ENCODE measurements at places on chromosomes 1 and 21. TPM values are rescaled to one million over a fixed set of nuclear protein-coding genes. Genes with fewer than 3 reads are reported as not detected.

BRDT gene
- total RNA-seq: not detected

BCL2L15 gene
- total RNA-seq: 0.14 TPM

DNA sequence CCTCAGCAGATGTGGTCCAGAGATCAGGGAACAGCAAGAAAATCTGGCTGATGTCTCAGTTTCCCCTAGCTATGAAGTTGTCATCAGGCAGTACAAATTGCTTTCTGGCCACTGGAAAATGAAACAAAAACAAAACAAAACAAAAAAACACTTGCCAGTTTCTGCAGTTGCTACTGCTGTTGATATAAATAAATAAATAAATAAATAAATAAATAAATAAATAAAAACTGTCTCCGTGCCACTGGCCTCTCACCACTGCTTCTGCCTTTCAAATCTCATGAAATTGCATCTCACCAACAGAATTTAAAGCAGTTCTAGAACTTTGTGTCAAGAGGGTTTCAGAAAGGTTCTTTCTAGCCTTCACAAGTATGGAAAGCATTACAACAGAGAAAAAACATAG, 62.9 kb downstream of the C1orf87 start:
- no peaks in the 10 kb centered on the region for H3K36me3 ChIP-seq
- H3K27me3 ChIP-seq: no peaks in the 10 kb centered on the region
- DNase-seq: no peak
- H3K4me3 ChIP-seq: no peak overlapping the region

DNA sequence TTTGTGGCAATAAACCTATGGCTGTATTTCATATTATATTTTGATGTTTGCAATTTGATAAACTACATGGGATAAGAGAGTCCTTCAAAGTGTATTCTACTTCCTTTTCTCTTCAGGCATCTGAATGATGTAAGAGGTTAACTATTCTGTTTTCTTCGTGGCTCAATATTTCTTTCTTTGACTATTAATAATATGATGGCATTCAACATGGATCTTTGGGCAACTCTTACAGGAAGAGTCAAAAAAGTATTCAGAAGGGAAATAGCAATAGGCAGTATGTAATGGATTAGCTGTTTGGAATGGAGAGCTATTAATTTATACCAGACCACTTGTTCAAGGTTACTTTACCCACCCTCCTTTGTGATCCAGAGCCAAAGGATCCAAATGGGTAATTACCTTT, 74.4 kb downstream of the HMCN1 start:
- no peaks in the 10 kb centered on the region for H3K4me1 ChIP-seq
- peak; percentile 32 for DNase-seq
- H3K27ac ChIP-seq: no peak overlapping the region
- H3K36me3 ChIP-seq: no peaks in the 10 kb centered on the region
- H3K4me3 ChIP-seq: no peak overlapping the region

- no peaks in the 10 kb centered on the region for H3K27me3 ChIP-seq
- no peaks in the 10 kb centered on the region for H3K36me3 ChIP-seq
- DNase-seq: no peak
These were observed 483 bp downstream of the TCEANC2 start for GRCh38 chr1:54053745-54054437.

GRCh38 chr1:118995312-118996016, 7.3 kb upstream of the TBX15 start:
- no peaks in the 10 kb centered on the region for H3K36me3 ChIP-seq
- peaks cover 9% of the 10 kb centered on the region for H3K4me1 ChIP-seq
- no peak overlapping the region for H3K4me3 ChIP-seq
- no peak overlapping the region for H3K27ac ChIP-seq
- no peak for DNase-seq
- peaks cover 94% of the 10 kb centered on the region for H3K27me3 ChIP-seq

REN gene
- total RNA-seq: not detected

- no peaks in the 10 kb centered on the region for H3K4me1 ChIP-seq
- no peak overlapping the region for H3K4me3 ChIP-seq
- H3K27ac ChIP-seq: no peak overlapping the region
- no peak for DNase-seq
These were observed 27.7 kb downstream of the MYOG start for GRCh38 chr1:203057911-203058675.

GBP5 gene
- total RNA-seq: 0.79 TPM

BSDC1 gene
- total RNA-seq: 73.1 TPM

- no peak for DNase-seq
- no peak overlapping the region for H3K4me3 ChIP-seq
- no peaks in the 10 kb centered on the region for H3K4me1 ChIP-seq
- H3K36me3 ChIP-seq: no peaks in the 10 kb centered on the region
These were observed 606.9 kb downstream of the NUF2 start for GRCh38 chr1:163928651-163929050.

DNA sequence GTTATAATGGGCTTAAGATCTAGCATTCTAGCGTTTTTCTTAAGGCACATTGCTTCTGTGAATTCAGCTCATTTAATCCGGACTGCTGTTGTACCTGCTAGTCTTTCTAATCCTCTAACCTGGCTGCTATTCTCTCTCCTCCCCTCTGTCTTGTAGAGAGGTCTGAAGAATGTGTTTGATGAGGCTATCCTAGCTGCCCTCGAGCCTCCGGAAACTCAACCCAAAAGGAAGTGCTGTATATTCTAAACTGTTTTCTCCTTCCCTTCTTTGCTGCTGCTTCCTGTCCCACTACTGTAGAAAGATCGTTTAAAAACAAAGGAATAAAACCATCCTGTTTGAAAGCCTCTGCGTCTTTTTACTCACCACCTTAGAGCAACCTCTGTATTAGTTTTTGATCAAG, 37.3 kb downstream of the CDC42 start:
- peaks cover 13% of the 10 kb centered on the region for H3K4me1 ChIP-seq
- H3K27ac ChIP-seq: no peak overlapping the region
- DNase-seq: no peak
- H3K36me3 ChIP-seq: peaks cover 32% of the 10 kb centered on the region

DNA sequence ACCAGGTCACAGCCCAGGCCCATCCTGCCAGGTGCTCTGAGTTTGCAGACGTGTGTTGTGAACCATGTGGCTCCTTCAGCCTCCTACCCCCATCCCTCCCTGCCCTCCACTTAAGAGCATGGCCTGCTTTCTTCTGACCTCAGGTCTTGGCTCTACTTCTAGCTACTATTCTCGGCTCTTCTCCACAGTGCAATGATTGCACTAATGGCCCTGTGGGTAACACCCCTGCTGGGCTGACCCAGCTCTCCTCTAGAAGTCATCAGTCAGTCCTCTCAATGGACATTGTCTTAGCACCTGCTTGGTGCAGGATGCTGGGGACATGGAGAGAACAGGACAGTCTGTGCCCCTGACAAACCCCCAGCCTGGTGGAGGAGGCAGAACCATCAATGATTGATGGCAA, 22.2 kb upstream of the IFFO2 start:
- peaks cover 5% of the 10 kb centered on the region for H3K4me1 ChIP-seq
- no peak overlapping the region for H3K4me3 ChIP-seq
- H3K36me3 ChIP-seq: no peaks in the 10 kb centered on the region
- no peak overlapping the region for H3K27ac ChIP-seq
- DNase-seq: no peak
- H3K27me3 ChIP-seq: no peaks in the 10 kb centered on the region

GRCh38 chr21:38492007-38492406, 6.3 kb downstream of the ERG start:
- H3K4me1 ChIP-seq: peaks cover 11% of the 10 kb centered on the region
- H3K27me3 ChIP-seq: no peaks in the 10 kb centered on the region
- H3K36me3 ChIP-seq: no peaks in the 10 kb centered on the region
- no peak for DNase-seq
- no peak overlapping the region for H3K27ac ChIP-seq

DNA sequence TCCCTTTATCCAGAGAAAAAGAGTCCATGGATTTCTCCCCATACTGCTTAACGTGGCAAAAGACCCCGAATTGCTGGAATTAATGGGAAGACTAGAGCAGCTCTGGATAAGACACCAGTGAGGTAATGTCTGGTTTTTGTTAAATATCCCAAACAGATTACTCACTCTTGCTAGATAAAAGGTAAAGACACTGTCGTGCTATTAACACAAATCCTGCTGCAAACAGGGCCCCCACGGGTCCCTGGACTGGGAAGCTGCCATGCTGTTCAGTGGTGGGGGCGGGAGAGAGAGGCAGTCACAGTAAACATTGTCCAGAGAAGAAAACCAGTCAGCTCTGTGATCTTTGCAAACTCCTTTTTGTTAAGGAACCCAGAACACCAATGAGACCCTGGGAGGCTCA, 15.2 kb upstream of the SRP9 start:
- no peaks in the 10 kb centered on the region for H3K36me3 ChIP-seq
- no peak overlapping the region for H3K4me3 ChIP-seq
- peak overlapping the region; percentile 98 for H3K27ac ChIP-seq
- no peaks in the 10 kb centered on the region for H3K27me3 ChIP-seq
- H3K4me1 ChIP-seq: peaks cover 47% of the 10 kb centered on the region

DNA sequence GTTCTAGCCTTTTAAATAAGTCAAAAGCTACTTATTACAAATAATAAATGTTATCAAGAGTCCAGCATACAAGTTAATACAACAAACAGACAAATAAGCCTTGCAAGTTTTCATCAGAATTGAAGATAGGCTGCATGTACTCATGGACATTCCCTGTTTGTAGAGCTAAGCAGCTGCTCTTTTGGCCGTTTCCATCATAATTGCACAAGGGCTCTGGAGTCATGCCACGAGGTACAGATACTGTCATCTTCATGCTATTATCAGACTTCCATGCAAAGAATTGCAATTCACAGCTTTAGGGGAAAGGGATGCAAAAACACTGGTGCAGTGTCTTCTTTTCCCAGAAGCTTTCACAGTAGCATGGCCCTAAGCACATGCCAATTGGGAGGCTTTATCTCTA, 52.8 kb upstream of the TBX15 start:
- no peak for DNase-seq
- no peaks in the 10 kb centered on the region for H3K27me3 ChIP-seq
- no peak overlapping the region for H3K4me3 ChIP-seq
- H3K4me1 ChIP-seq: no peaks in the 10 kb centered on the region
- no peak overlapping the region for H3K27ac ChIP-seq

KCNK1 gene
- 5.7 TPM for total RNA-seq

DNA sequence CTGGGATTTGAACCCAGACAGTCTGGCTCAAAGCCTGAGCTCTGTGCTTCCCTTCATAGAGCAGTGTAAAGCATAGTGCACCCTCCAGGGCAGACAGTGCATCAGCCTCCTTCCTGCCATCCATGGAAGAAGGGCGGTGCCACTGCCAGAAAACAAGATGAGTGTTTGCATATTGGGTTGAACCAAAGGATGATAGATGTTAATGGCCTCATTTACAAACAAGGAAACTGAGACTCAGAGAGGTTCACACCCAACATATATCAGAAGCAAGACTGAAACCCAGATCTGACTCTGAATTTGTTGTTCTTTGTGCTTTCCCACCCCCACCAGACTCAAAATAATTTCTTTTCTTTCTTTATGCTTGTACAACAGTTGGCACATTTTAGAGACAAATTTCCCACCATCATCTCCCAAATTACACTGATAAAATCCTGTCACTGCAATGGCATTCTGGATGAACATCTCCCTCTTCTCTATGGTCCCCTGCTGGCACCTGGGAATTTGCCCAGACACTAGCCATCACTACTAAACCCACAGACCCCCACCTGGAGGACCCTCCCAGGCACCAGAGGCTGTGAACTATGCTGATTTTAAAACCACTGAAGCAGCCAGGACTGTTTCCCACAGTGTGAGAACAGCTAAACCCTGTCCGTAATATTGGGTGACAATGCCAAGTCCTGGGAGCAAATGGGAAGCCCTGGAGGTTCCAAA, 45.4 kb upstream of the MPZL1 start:
- no peaks in the 10 kb centered on the region for H3K4me1 ChIP-seq
- peaks cover 6% of the 10 kb centered on the region for H3K27me3 ChIP-seq
- no peaks in the 10 kb centered on the region for H3K36me3 ChIP-seq

DRAM2 gene
- total RNA-seq: 33.9 TPM

DNA sequence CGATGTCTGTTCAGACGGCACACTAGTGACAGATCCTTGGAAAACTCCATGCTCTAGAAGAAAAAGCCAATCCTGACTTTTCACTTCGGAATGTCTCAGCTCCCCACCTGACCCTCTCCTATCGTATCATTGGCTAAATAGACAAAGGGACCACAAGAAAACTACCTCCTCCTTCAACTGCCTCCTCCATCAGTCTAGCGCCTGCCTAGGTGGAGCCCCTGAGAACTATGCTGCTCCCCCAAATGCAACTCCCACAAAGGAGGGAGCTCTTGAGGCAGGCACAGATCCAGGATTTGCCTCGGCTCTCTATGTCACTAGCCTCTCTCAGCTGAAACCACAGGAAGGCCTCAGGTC, 148.4 kb downstream of the TOMM20 start:
- H3K27ac ChIP-seq: peak overlapping the region; percentile 96
- no peak overlapping the region for H3K4me3 ChIP-seq
- peaks cover 65% of the 10 kb centered on the region for H3K4me1 ChIP-seq
- peak; percentile 91 for DNase-seq

DNA sequence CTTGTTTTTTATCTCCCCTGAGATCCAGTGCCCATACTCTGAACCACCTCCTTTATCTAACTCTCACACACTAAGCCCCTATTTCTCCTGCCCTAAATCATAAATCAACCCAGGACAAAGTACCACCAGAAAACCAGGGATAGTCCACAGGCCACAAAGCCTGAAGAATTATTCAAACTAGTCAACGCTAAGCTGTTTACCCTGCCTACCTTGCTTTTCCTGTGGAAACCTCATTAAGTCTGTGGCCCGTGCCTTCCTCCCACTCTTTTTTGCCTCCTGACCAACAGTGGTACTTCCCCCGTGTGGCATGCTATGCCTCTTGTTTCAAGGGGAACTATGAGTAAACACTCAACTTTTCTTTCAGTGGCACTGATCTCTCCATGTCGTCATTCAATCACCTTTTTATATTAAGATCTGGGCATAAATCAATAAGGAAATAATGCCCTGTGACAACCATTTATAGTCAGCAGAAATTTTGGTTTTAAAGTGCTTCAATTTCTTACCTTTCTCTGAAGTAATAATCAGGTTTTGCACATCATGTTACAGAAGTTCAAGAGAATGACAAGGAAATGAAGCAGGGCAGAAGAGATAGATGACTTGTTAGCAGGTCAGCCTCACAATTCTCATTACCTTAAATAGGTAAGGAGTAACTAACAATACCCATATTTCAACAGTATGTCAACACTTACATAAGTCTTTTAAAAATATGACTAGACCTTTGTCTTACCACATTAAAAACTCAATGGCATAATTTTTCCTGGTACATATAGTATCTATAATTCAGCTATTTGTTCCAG, 32.1 kb downstream of the EYA3 start:
- no peaks in the 10 kb centered on the region for H3K4me1 ChIP-seq
- DNase-seq: peak; percentile 12
- no peaks in the 10 kb centered on the region for H3K27me3 ChIP-seq
- no peak overlapping the region for H3K27ac ChIP-seq
- H3K4me3 ChIP-seq: no peak overlapping the region

DNA sequence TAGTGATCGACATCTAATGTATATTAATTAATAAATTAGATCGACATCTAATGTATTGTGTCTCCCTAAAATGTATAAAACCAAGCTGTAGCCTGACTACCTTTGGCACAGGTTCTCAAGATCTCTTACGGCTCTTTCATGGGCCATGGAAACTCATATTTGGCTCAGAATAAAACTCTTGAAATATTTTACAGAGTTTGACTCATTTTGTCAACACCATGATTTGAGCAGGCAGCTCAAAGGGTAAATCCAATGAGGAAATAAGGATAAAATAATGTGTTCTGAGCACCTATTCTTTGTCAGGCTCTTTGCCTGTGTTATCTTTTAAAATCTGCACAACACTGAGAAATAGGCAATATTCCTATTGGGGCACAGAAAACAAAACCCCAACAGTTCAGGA, 223.4 kb upstream of the DUSP10 start:
- DNase-seq: peak; percentile 20
- H3K36me3 ChIP-seq: no peaks in the 10 kb centered on the region
- H3K4me1 ChIP-seq: peaks cover 11% of the 10 kb centered on the region
- no peak overlapping the region for H3K27ac ChIP-seq
- H3K27me3 ChIP-seq: no peaks in the 10 kb centered on the region
- no peak overlapping the region for H3K4me3 ChIP-seq

Measured in astrocyte (in vitro differentiated cells and primary cell).